ENCODE measurements at places on chromosomes 5 and 9.

GRCh38 chr5:93620487-93621326 lies 37.7 kb downstream of the NR2F1 start:
- DNase-seq: peak; percentile 69

DNA sequence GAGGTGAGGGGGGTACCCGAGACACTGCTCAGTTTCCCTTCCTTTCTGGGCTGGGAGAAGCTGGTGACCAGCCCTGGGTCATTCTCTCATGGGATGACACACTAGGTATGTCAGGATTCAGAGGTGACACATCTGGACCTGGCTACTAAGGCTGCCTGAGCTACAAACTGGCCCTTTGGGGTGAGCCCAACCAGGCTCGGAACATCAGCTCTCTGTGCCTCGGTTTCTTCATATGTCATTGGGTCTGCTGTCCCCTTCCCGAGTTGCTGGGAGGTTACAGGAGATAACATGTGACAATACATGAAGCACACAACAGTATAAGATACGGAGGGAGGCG lies 11.8 kb downstream of the CARD19 start:
- no peak for DNase-seq

GRCh38 chr5:32090755-32091128 lies 83.4 kb downstream of the GOLPH3 start:
- no peak for DNase-seq

DNA sequence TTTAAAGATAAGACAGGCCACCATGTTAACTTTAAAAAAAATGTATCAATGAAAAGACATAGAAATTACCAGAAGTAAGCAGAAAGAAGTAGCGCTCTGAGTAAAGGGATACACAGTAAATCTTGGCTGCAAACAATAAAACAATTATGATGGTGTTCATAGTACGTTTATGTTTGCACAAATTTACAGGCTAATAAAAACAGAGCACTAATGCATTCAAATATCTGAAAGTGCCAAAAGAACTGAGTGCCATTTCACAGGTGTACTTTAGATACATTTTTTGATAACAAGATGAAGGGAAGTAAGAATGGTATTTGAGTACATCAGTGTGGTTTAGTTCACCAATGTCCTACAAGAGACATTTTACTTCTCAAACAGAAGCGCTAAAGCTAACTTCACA lies 32.9 kb upstream of the ALDH1A1 start:
- no peak for DNase-seq

- no peak for DNase-seq
Measured at GRCh38 chr5:101424530-101425175, 521.6 kb upstream of the ST8SIA4 start.

DNA sequence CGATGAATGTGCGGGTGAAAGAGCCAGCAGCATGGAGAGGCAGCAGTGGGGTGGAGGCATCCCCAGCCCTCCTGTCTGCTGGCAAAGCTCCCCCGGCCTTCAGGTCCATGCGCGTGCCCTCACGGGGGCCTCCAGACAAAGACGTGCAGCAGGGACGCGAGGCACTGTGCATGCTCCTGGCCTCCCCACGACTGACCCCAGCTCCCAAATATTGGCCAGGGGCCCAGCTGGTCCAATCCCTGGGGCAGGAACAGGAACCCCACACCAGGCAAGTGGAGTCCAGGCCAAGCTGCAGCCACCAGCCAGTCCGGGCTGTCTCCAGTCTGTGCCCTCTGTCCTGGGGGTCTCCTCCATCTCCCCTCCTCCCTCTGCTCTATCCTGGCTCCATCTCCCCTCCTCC lies 33.5 kb upstream of the LRRC14B start:
- DNase-seq: no peak

GRCh38 chr5:157130925-157131324 lies 11.7 kb downstream of the MED7 start:
- no peak for DNase-seq

DNA sequence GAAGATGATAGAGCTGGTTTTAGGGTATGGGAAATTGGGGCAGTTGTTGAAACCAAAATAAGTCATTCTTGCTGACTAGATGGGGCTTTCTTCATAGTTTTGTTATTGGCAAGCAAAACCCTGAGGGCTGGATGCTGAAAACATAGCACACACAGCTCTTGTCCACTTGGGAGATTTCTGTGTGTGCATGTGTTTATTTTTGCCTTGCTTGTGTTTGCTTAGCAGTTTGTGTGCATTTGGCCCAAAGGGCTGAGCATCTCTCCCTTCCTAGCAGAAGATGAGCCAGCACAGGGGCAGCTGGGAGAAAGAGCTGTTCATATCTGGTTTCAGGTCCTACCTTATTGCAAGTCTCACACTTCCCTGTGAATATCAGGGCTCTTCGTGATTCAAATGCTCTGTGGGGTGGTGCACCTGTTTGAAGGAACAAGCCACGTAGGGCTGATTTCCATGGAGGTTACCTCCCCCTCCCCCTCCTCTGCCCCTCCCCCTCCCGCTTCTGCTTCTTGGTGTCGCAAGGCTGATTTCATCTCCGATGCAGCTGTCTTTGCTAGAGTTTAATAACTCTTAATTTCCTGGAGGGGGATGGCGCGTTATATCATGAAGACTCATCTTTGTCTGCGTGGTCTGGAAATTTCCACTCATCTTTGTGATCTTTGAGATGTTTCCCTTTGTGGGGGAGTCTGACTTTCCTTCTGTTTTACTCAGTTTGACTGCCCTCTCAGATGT lies 296.5 kb downstream of the ARHGAP26 start:
- DNase-seq: no peak

GRCh38 chr5:100722657-100723056 lies 180.4 kb downstream of the ST8SIA4 start:
- no peak for DNase-seq

DNA sequence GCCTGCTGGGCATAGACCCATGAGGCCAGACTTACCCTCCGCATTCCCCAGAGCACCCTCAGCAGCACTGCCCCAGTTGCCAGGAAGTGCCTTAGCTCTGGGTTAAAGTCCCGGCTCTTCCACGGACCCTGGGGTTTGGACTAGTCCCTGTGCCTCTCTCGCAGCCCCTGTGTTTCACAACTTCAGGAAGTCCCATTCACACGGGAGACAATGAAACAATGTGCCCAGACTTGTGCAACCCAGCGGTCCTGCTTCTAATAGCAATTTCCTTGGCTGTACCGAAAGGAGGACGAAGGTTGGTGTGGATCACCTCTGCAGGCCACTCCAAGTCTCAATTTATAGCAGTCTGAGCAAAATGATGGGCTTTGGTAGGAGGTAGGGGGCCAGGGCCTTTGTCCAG lies 41.8 kb upstream of the FAT2 start:
- no peak for DNase-seq

- no peak for DNase-seq
Measured at GRCh38 chr9:86500667-86501435, 146.6 kb upstream of the TUT7 start.

DNA sequence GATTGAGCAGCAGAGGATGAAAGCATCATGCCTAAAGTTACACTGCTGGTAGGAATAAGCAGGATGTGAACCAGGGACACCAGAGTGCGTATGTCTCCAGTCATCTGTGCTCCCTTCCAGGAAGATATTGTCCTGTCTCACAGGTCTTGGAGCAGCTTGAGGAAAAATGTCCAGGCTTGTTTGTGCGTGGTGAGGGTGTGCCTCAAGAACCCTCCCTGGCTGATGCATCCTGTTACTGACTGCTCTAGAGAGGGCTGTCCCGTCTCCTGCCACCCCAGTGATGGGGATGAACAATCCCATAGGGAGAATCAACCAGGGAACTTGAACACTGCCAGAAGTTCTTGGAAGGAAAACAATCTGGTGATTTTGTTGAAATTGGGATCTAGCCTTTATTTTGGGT lies 132.0 kb downstream of the INSYN2B start:
- no peak for DNase-seq

DNA sequence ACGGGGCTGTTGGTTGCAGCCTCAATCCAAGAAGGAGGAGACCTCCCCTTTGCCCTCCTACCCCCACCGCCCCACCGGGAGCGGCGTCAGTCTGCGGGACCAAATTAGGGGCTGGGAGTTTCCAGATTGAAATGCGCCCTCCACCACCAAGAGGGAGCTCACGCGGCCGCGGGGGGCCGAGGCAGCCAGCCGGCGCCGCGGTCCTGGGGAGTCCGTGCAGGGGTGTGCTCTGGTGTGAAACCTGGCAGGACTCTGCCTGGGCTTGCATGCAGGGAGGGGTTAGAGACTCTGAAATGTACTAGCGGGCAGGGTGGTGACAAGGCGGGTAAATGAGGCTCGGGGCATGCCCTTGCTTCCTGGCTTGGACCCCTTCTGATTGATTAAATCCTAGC lies 989 bp upstream of the FBN2 start:
- DNase-seq: no peak

DNA sequence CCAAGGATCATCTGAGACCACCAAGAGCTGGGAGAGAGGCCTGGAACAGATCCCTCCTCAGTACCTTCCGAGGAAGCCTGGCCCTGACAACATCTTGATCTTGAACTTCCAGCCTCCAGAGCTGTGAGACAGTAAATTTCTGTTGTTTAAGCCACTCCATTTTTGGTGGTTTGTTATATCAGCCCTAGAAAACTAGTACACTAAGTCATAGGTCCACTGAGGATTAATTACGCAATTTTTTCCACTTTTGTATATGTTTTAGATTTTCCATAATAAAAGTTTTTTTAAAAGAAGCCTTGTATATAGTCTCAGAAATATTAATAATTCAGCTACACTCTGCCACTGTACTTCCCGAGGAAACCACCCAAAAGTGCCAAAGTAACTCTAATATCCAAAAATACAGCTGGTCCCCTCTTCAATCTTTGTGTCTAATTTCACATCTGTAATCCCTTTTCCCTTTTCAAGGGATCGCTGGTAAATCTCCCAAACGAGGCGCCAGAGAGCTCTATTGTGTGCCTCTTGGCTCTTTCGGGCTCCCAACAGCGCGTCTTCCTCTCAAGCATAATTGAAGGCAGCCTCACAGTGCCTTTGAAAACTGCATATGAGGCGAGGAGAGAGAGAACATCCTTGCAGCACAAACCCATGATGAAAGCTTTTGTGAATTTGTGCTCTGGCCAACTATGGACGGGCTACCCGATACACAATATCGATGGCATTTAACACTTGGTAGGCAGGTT lies 32.7 kb downstream of the PRUNE2 start:
- DNase-seq: no peak

DNA sequence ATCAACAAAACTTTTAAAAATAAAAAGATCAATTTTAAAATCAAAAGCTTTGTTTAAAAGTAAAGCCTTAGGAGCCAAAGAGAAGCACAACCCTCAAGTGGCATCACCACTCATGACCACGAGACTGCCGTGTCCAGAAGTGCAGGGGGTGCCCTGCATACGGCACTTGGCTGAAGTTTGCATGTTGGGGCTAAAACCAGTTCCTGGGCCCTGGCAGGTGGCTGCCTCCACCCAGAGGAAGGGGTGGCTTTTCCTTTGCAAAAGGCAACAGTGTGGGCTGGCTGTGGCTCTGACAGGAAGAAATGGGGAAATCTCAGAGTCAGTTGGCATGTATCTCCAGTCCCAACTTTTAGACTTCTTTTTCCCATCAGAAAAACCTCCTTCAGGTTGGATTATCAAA lies 15.3 kb downstream of the TRMO start:
- DNase-seq: no peak

DNA sequence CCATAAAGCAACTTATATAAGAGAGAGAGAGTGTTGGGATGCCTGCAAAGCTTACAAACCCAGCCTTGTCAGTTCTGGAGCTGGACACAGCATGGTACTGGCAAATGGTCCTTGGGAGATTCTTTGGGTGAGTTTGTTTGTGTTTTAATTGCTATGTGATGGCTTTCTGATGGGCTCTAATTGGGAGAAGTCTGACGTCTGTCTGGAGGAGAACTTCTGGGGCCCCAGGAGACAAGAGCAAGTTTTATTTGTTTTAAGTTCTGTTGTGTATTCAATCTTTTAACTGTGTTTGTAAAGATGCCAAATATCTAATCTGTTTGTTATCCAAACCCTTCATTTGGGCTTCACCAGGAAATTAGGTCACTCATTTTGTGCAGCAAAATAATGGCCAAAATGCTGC lies 50.3 kb upstream of the AFAP1L1 start:
- no peak for DNase-seq

- DNase-seq: peak; percentile 32
Measured at GRCh38 chr9:124296094-124296493, 38.3 kb downstream of the NEK6 start.

DNA sequence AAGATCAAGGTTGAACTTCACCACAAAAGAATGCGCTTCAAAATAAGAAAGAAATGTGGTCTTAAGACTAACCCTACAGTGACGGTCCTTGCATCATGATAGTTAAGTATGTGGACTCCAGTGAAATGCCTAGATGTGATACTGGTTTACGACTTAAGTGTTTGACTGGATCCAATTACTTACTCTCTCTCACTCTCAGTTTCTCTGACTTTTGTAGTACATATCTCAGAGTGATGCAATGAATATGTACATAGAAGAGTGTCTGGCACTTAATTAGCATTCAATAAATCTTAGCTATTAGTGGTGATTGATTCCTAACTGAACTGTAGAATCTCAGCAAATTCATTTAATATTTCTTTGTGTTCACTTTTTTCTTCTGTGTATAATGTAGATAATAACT lies 411.7 kb upstream of the ITGA1 start:
- no peak for DNase-seq

GRCh38 chr9:117823576-117823975 lies 119.4 kb downstream of the TLR4 start:
- no peak for DNase-seq

DNA sequence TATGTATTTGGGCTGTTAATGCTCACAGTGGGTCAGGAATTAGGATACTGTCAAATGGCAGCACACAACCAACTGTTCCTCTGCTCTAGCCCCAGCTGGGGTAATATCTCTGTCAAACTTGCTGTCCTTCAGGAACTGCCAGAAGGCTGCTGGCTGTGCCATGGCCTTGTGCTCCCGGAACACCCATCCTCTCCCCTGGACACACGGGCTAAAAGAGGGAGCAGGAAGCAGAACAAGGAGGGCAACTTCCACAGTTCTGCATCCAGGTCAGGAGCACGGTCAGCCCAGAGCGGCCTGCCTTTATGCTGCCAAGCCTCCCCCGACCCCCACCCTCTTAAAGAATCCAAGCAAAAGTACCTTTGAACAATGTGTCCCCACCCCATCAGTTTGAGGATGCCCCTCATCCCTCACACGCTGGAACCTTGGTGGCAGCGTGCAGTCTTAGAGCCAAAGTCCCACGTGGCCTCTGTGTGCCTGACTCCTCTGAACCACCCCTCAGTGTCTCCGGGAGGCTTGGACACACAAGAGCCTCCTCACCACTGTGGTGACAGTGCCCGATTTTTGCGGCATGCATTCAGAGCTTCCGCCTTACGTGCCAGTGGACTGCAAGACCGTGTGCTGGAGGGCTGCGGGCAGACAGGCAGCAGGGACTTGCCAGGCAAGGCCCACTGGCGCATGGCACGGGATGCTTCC lies 60.8 kb downstream of the PSMB7 start:
- no peak for DNase-seq
